ENCODE measurements at places on chromosomes 7 and 10.

DNA sequence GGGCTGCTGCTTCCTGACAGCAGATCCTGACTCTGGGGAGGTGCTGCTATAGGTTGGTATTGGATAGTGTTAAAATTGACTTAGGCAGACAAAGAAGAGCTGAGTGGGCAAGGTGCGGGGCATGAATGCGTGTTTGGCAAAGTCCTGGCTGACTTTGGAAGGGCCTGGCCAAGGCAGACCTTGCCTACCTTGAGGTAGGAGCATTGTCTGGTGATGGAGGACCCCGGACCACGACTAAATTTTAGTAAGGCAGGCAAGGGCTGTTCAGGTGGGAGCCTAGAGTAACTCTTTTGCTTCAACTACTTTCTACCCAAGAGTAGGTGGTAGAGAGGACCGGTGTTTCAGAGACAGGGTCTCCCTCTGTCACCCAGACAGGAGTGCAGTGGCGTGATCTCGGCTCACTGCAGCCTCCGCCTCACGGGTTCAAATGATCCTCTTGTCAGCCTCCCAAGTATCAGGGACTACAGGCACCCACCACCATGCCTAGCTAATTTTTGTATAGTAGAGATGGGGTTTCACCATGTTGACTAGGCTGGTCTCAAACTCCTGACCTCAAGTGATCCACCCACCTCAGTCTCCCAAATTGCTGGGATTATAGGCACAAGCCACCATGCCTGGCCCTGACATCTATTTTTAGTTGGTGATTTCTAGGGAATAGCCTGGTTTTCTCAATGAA lies 12.2 kb upstream of the LAT2 start:
- DNase-seq = no peak

DNA sequence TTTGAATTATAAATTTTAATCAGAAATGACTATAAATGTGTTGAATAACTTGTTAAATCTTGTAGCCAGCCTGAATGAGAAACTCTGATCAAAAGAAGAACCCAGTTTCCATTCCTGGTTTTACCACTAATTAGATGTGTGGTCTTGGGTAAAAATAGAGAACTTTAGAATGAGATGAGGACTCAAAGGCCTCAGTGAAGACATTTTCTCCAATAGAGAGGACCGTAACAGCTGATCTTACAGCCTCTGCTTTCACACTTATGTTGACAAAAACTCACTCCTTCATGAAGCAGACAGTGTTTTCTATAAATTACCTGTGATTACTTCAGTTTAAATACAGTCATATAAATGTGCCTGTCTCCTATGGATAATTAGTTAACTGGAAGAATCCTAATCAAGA lies 200.1 kb upstream of the MEOX2 start:
- DNase-seq = no peak

DNA sequence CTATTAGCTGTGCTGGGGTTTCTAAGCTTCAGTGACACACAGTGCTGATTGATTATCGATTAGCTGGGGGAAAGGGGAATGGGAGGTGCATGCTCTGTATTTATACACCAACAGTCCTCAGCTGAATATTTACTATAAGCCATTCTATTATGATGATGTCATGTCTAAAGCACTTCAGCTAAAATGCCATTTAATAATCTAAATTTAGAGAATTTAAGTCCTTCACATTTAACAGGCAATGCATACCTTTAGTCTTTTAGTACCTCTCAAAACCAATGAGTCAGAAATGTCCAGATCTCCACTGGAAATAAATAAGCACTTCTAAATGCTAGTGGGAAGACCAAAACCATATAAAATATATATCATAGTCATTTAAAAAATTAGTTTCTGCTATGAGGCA lies 24.6 kb downstream of the RPP38 start:
- DNase-seq = no peak

DNA sequence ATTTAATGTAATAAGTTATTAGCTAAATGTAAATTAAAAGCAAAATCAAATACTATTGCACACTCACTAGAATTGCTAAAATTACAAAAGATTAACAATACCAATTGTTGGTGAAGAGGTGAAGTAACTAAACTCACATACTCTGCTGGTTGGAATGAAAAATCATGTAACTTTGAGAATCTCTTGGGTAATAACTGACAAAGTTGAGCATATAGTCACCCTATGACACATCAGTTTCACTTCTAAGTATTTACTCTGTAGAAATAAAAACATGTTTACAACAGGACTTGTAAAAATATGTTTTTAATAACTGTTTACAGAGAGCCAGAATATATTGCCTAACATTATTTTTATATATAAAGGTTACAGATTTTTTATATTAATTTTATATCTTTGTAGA lies 33.6 kb downstream of the CNTNAP2 start:
- no peak for DNase-seq

- DNase-seq = no peak
Observed at GRCh38 chr7:100793806-100794660, 33.3 kb downstream of the EPHB4 start.

- no peak for DNase-seq
Observed at GRCh38 chr7:150444674-150445365, 5.6 kb upstream of the GIMAP8 start.

DNA sequence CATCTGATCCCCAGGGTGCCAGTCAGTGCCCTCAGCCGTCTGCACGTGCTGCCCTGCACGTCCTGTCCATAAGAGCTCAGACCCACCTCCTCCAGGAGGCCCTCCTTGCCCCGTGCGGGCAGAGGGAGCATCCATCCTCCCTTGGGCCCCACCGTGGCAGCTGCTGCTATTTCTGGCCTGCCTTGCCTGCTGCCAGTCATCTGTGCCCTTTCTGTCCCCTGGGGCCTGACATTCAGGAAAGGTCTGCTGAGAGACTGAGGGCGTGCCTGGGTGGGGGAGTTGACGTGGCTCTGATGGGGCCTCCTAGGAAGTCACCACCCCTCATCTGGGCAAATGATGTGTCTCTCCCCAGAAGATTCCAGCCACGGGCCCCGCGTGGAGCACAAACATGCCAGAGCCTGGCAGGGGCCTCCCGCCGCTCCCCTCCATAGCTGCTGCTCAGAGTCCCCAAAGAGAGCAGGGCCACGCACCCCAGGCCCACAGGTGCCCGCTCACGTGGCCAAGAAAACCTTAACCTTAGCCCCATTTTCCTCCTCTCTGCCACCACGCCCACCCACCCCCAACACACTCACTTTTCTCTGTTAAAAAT lies 21.8 kb downstream of the DPYSL4 start:
- no peak for DNase-seq

DNA sequence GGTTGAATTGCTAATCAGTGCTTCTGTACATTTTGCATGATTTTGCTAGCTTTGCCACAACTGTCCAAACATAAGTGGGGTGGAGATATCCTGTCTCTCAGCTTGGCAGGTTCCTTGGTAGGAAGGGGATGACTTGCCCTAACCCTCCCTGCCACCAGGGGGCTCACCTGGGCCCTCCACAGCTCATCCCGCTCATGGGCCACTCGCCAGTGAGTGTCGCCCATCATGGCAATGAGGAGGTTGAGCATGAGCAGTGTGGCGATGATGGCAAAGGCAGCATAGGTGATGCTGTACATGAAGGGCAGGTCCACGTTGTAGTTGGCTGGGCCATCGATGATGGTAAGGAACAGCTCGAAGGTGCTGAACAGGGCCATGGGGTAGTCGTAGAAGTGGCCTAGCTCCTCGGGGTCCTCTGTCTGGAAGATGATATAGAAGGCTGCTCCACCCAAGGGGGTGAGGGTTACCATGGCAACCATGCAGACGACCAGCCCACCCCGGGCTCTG lies 12.2 kb downstream of the TRPV6 start:
- no peak for DNase-seq

All from globus pallidus (tissue), 1 donor.